ENCODE measurements at places on chromosomes 11 and 22.

DNA sequence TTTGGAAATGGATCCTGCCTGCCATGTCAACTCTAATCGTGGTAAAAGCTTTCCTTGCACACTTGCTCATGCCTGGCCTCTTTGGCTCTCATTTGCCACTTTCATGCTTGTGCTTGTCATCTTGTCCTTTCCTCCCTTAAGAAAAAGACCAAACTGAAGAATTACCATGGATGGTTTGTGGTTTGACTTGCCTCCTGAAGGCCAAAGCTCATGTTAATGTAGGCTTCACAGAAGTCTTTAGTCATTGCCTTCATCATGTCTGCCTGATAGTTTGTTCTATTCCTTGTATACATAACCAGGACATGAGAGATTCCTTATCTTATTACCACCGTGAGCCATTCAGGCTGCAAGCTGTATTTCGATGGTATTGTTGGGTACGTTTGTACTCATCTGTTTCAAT lies 17.3 kb downstream of the TEAD1 start:
- DNase-seq, result no peak

DNA sequence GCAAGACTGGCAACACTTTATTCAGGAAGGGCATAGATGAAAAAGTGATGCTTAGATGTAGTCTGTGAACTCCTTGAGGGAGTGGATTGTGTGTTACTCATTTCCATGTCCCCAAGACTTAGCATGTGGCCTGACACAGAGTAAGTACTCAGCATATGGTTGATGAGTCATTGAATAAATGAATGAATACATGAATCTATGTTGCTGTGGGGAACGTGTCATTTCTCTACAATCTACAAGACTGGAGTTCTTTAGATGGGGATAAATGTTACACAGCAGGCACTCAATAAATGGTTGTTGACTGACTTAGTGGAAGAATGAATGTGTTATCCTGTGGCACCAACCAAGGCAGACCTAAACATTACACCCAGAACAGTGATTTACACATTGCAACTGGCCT lies 17.9 kb downstream of the BPIFC start:
- DNase-seq, result no peak

GRCh38 chr11:20118209-20118608 lies 42.1 kb downstream of the DBX1 start:
- no peak for DNase-seq

DNA sequence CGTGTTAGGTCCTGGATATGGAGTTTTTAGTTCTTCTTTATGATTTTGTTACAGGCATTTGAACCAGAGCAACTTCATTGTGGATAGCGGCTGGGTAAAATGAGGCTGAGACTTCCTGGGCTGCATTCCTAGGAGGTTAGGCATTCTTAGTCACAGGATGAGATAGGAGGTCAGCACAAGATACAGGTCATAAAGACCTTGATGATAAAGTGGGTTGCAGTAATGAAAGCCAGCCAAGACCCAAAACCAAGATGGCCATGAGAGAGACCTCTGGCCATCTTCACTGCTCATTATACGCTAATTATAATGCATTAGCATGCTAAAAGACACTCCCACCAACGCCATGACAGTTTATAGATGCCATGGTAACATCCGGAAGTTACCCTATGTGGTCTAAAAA lies 23.4 kb upstream of the CLMP start:
- no peak for DNase-seq

DNA sequence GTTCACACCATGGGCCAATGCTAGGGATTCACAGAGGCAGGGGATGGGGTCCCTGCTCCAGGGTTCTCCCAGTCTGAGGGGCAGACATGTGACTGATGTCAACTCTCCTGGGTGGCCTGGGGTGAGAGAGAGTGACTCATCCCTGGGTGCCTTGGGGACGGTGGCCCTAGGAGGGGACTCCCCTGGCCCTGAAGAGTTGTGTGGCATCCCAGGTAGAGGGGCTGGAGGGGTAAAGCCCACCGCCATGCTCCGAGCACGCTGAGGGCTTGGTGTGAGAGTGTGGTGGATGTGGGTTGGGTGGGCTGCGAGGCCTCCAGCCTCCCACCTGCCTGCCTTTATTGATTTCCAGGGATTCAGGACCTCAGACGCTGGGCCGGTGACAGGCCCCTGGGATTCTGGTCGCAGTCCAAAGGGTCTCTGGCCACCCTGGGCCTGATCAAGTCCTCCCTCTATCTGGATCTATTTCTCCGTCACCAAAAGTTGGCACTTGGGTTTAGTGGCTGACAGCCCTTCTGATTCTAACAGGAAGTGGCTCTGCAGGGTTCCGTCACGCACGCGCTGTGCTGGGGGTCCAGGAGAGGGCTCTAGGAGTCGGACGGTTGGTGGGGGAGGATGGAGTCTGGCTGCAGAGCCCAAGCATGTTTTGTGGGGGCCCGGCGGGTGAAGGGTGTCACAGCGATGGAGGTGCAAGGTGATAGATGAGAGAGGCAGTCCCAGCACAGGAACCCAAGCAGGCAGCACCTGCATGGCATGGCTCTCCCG lies 27.3 kb upstream of the WNT7B start:
- no peak for DNase-seq

GRCh38 chr11:133835593-133836548 lies 9.4 kb downstream of the SPATA19 start:
- DNase-seq, result no peak

DNA sequence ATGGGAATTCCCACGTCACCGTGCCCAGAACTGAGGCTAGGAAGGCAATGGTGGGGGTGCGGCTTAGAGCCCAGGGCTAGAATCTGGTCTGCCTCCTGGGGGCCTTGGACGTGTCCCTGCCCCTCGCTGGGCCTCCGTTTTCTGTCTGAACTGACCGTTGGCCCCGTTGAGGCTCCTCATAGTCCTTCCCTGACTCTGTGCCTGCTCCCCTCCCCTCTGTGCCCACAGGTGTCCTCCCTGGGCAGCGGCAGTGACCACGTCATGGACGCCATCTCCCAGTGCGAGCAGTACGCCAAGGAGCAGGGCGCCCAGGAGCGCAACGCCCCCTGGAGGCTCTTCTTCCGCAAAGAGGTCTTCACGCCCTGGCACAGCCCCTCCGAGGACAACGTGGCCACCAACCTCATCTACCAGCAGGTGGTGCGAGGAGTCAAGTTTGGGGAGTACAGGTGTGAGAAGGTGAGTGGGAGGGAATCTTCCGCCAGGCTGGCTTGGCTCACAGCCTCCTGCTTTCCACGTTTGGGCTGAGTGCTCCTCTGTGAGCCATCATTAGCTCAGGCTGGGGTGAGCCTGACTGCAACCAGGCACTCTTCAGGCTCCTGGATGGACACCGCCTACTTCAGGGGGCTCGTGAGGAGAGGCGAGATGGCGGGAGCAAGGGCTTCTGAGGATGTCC lies 63.9 kb downstream of the MYO7A start:
- DNase-seq, result no peak

DNA sequence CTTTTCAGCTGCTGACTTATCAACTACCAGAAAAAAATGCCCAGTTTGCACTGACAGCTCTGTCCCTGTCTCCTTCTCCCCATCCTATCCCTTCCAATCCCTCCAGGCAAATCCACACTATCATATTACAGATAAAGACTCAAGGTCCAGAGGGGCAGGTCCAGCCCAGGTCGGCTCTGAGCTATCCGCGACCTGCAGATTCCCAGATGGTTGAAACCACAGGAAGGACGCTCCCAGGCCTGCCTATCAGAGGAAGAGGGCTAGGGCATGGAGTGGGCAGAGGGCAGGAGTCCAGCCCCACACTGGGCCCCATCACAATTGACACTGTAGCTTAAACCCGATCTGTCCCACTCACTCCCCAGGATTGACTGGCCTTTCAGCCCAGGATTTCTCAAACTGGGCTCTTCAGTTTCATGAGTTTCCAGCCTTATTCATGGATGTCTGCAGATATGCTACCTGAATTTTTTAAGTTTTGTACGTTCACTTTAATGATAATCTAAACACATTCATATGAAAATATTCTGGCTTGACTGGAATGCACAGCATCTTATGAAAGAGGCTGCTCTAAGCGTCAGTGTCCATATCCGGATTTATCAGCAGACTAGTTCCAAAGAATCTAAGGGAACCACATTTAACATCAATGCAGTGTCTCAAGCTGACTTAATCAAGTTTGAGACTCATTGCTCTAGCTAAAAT lies 16.4 kb upstream of the FCHSD2 start:
- no peak for DNase-seq

GRCh38 chr11:124751391-124751740 lies 689 bp downstream of the VSIG2 start:
- DNase-seq, result no peak

DNA sequence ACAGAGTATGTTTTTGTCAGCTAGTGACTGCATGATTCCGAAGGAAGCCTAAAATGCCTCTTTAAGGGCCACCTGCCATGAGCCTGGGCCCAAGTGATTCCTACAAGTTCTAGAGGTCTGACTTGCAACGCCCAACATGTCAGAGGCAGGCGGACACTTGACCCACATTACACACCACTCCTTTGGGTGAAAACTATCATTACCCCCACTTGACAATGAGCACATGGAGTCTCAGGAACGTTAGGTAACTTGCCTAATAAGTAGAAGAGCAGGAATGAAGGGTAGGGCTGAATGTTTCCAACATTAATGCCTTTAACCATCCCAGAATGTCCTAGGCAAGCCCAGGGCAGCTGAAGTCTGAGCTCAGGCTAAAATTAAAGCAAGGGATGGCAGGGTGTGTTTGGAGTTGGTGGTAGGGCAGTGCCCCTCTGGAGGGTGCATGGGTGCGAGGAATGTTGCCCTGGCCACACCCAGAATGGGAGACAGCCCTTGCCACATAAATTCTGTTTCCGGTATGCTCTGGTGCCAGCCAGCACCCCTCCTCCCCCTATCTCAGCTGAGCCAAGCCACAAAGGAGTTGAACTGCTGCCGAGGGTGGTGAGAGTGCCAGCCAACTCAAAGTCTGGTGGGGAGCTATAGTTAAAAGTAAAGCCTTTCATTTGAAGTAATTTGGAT lies 2.5 kb downstream of the PLAAT2 start:
- DNase-seq, result no peak

- DNase-seq, result no peak
These were observed 24.6 kb upstream of the OOSP4B start for GRCh38 chr11:59992425-59992824.

- DNase-seq, result no peak
These were observed 20.5 kb downstream of the CD5 start for GRCh38 chr11:61122761-61123160.

GRCh38 chr11:2558861-2559526 lies 114.2 kb downstream of the KCNQ1 start:
- no peak for DNase-seq

DNA sequence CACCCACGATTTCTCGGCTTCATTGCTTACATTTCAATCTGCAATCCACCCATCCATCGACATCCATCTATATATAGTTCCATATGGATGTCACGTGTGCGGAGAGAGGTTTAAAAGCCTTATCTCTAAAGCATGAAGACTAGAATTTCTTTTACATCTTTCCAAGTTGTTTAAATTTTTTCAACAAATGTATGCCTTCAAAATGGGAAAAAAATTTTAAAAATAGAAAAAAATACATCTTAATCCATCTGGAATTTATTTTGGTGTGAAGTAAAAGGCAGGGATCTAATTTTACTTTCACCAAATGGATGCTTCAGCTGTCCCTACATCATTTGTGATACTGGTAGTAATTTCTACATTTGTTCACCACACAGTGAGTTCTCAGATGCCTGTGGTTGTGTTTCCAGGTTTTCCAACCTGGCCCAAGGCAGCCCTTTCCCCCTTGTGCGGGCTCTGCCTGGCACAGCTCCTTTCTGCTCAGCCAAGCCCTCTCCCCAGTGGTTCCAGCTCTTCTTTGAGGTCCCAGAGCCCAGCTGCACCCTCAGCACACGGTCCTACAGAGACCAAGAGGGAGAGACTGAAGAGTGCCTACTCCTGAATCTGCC lies 37.6 kb upstream of the KLHL35 start:
- DNase-seq, result no peak

- DNase-seq, result no peak
These were observed 41.9 kb downstream of the BCR start for GRCh38 chr22:23222033-23222792.

DNA sequence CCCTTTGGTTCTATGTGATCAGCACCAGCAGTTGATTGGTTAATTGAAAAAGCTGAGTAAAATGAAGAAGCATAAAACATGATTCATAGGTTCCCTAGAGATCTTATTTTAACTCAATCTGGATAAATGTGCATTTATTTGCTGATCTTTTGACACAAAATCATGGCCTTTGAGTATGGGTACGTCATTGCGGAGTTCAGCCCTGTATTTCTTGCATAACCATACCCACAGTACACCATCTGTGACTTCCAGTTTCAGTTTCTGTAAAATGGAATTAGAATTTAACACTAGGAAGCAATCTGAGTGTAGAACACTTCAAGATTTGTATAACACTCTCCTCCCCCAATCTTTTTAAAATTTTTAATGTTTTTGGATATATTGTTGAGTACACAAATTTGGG lies 358.2 kb downstream of the DDX10 start:
- no peak for DNase-seq

GRCh38 chr11:134742956-134743819 lies 331.1 kb upstream of the B3GAT1 start:
- DNase-seq, result no peak

DNA sequence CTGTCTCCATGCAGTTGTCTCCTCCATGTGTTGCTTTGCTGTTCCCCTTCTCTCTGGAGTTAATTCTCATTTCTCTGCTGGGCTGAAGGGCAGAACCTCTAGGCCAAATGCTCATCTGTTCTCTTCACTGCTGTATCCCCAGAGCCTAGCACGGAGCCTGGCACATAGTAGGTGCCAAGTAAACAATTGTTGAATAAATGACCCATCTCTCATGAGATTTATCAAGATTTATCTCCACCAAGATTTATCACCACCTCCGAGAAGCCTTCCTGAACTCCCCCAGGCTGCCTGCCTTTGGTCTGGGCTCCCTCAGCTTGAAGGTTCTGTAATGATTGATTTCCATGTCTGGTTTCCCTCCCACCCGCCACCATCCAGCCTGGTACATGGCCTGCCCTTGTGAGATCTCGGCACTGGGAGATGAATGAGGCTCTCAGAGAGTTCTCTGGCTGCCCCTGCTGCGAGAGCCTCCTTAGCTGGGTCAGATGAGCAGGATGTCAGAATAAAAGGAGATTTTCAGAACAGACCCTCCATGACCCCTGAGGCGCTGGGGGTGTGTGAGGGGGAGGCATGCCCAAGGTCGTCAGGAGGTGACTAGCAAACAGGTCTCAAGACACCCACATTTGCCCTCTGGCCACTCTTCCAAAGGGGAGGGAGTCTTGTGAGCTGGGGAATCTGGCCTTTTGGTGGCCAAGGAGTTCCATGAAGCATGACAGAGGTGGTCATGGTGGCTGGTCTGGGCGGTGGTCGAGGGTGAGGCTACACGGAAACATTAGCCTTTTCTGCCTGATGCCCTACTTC lies 2.4 kb upstream of the GDPD5 start:
- DNase-seq, result no peak

GRCh38 chr22:20130731-20131596 lies 640 bp upstream of the ZDHHC8 start:
- DNase-seq, result peak; percentile 61

DNA sequence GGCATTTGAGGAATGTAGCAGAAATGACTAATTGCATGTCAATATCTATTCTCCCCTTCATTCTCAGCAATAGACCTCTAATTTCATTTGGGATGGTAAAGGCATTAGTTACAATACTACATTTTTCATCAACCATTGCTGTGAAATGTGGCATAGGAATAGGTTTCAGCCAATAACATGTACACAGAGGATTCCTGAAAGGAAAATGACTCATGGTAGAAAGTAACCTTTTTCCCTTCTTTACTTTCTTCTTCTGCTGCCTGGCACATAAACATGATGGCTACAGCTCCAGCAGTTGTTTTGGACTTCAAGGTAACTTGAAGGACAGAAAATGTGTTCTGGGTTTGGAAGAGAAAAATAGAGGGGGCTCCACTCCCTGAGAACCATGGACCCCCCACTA lies 231.8 kb upstream of the CTSC start:
- no peak for DNase-seq

- DNase-seq, result no peak
These were observed 12.9 kb downstream of the PCSK7 start for GRCh38 chr11:117219001-117219400.
